ENCODE measurements at places on chromosomes 1 and 21. TPM values are rescaled to one million over a fixed set of nuclear protein-coding genes. Genes with fewer than 3 reads are reported as not detected.

TTC34 gene
- total RNA-seq, result 0.02 TPM

SLAMF1 gene
- not detected for total RNA-seq

NES gene
- total RNA-seq, result 1.3 TPM

DMBX1 gene
- 0.99 TPM for total RNA-seq

C1orf21 gene
- total RNA-seq, result 5.7 TPM

RWDD3 gene
- total RNA-seq, result 9.4 TPM

KCNT2 gene
- 0.08 TPM for total RNA-seq

C1QC gene
- total RNA-seq, result not detected

TIAM1 gene
- 0.75 TPM for total RNA-seq

CFH gene
- 4.7 TPM for total RNA-seq

ATP1A4 gene
- total RNA-seq, result not detected

VHLL gene
- not detected for total RNA-seq

C2CD2 gene
- total RNA-seq, result 8.2 TPM

TMEM39B gene
- total RNA-seq, result 12.9 TPM

Data from A549 treated with ZK216348 at 1 μM for 4 hours (cell line).